Body of pancreas (tissue), 4 donors: ENCODE measurements at places on chromosomes 12 and 14. TPM values are rescaled to one million over a fixed set of nuclear protein-coding genes. Genes with fewer than 3 reads are reported as not detected.

KRT2 gene
- not detected for total RNA-seq

GLT8D2 gene
- total RNA-seq, result 6.0 TPM

SPIC gene
- total RNA-seq, result not detected

GPRC5D gene
- not detected for total RNA-seq

GRCh38 chr14:76784266-76784874 is 23.1 kb downstream of the VASH1 start:
- H3K27ac ChIP-seq, result no peak overlapping the region
- H3K4me3 ChIP-seq, result no peak overlapping the region
- H3K4me1 ChIP-seq, result peaks cover 12% of the 10 kb centered on the region
- H3K27me3 ChIP-seq, result no peaks in the 10 kb centered on the region
- no peak for DNase-seq

DNA sequence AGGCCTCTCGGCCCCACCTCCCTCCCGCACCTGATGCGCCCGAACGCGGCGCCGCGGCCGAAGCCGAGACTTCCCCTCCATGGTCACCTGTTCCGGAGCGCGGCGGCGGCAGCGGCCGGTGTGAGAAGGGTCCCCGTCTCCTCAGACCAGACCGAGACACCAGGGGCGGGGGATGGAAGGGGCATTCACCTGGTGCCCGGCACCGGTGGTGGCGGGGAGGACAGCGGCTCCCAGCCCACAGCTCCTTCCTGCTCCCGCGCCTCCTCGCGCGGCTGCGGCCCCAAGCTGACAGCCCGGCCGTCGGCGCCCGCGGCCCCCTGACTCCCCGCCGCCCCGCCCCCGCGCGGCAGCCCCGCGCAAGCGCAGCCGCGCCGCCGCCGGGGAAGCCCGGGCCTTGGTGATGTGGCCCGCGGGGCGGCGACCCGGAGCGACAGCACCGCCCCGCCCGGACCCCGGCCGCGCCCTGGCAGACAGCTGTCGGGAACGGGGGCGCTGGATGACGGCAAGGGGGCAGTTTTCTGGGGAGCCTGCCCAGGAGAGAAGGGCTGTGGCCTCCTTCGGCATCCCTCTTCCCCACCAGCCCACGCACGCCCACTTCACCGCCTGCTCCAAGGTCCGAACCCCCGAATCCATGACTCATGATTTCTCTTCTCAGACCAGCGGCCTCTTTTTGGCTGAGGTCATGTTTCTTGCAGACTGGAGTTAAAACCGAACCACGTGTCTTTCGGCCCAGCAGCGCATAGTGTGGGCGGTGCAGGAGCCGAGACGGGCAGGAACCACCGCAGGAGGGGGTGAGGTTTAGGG is at the start of gene SLC41A2:
TSS of gene SLC41A2 (minus strand) at position 290 of the 804 bp plus-strand sequence. CDS start 29,763 bp downstream, outside the sequence.
- H3K36me3 ChIP-seq, result no peaks in the 10 kb centered on the region
- DNase-seq, result peak; percentile 93
- peaks cover 41% of the 10 kb centered on the region for H3K4me1 ChIP-seq
- peak within 1 kb of the TSS; percentile 82 for H3K4me3 ChIP-seq
- H3K27me3 ChIP-seq, result no peaks in the 10 kb centered on the region

- no peaks in the 10 kb centered on the region for H3K4me1 ChIP-seq
- H3K27ac ChIP-seq, result no peak overlapping the region
- no peak for DNase-seq
- no peaks in the 10 kb centered on the region for H3K27me3 ChIP-seq
- no peaks in the 10 kb centered on the region for H3K36me3 ChIP-seq
Observed at GRCh38 chr12:106522708-106523107, 60.1 kb upstream of the RFX4 start.

DNA sequence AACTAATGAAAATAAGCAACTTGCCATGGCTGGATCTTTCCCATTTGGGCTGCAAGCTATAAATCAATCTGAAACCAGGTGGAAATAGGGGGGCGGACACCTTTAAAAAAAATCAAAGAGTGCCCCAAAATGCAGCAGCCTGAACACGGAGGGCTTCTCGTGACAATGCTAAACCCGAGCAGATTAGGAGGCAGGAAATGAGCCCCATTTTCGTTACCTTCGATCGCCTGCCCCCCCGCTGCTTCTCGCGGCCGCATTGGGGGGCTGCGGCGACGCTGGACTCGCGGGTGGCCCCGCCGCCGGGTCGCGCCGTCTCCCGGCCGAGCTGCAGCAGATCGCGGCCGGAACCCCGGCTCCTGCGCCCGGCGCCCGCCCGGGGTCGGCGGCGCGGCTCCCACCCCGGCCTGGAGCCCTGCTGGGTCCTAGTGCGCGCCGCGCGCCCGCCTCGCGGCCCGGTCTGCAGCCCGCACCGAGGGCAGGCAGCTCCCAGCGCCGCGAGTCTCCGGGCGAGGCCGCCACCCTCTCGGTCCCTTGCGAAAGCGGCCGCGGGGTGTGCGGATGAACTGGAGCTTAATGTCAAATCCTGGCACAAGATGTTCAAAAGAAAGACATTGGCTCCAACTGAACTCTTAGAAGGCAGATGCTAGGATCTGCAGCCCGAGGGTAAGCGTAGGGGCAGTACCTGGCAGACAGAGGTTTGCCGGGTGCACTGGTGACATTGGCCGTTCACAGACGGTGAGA is 201.9 kb upstream of the FOXN3 start:
- H3K4me3 ChIP-seq, result peak overlapping the region; percentile 35
- peaks cover 40% of the 10 kb centered on the region for H3K4me1 ChIP-seq
- peak overlapping the region; percentile 88 for H3K27ac ChIP-seq
- no peaks in the 10 kb centered on the region for H3K27me3 ChIP-seq

DNA sequence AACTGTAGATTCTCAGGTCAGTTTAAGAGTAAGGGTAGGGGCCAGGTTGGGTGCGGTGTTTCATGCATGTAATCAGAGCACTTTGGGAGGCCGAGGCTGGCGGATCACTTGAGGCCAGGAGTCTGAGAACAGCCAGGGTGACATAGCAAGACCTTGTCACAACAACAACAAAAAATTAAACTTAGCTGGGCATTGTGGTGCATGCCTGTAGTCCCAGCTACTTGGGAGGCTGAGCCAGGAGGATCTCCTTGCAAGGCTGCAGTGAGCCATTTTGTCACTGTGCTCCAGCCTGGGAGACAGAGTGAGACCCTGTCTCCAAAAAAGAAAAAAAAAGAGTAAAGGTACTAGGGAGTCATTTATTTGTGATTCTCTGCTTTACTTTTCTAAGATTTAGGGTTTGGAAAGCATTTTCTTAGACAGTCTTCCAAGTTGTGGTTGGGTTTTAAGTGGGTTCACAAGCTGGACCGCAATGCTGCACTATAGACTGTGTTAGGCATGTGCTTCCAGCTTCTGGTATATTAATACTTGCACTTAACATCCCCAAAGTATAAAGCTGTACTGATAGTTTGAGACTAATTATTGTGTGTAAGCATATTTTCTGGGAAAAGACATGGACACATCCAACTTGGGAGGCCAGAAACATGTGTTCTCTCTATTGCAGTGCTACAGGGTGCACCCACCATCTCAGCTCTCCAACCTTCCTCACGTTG is 49.1 kb upstream of the HECTD1 start:
- peaks cover 11% of the 10 kb centered on the region for H3K4me1 ChIP-seq
- no peaks in the 10 kb centered on the region for H3K27me3 ChIP-seq
- H3K27ac ChIP-seq, result no peak overlapping the region
- H3K4me3 ChIP-seq, result no peak overlapping the region
- no peak for DNase-seq

- no peak overlapping the region for H3K27ac ChIP-seq
- peaks cover 20% of the 10 kb centered on the region for H3K4me1 ChIP-seq
- no peaks in the 10 kb centered on the region for H3K27me3 ChIP-seq
- DNase-seq, result no peak
Observed at GRCh38 chr14:65290830-65291229, 121.7 kb upstream of the FUT8 start.

GRCh38 chr12:27652174-27652763 is 44.0 kb upstream of the REP15 start:
- peak; percentile 55 for DNase-seq
- H3K4me1 ChIP-seq, result no peaks in the 10 kb centered on the region
- no peak overlapping the region for H3K27ac ChIP-seq
- H3K36me3 ChIP-seq, result no peaks in the 10 kb centered on the region
- H3K27me3 ChIP-seq, result no peaks in the 10 kb centered on the region

DNA sequence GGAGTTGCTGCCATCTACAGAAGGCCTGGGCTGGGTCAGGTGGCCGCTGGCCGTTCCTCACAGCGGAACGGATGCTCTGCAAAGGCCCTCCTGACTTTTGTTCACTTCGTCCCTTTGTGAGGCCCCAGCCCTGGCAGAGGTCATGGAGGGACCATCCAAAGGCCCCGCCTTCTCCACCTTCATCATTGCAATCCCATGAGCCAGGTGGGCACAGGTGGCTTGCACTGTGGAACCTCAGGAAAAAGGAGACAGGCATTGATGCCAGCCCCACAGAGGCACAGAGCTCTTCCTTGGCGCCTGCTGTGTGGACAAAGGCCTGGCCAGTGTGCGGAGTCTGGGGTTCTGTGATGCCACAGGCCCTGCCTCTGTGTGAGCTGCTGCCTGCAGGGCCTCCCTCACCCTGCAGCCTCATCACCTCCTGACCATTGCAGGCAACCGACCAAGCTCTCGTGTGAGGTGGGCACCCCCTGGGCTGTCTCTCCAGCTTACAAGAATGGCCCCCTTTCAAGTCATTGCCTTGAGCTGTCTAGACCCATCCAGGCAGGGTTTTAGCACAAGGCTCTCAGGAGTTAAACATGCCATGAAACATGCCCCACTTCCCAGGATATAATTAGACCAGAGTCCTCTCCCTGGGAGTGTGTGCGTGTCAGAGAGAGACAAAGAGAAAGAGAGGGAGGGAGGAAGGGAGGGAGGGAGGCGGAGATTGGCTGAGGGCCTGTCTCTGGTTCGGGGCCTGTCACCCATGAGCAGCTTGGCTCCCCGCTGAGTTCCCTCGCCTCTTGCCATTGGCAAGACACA is 19.3 kb downstream of the NFKBIA start:
- no peaks in the 10 kb centered on the region for H3K27me3 ChIP-seq
- H3K4me3 ChIP-seq, result no peak overlapping the region
- H3K4me1 ChIP-seq, result peaks cover 17% of the 10 kb centered on the region
- peak; percentile 80 for DNase-seq
- H3K36me3 ChIP-seq, result no peaks in the 10 kb centered on the region
- H3K27ac ChIP-seq, result peak overlapping the region; percentile 67

SIX4 gene
- 4.0 TPM for total RNA-seq

- H3K27me3 ChIP-seq, result no peaks in the 10 kb centered on the region
- H3K4me1 ChIP-seq, result no peaks in the 10 kb centered on the region
- no peaks in the 10 kb centered on the region for H3K36me3 ChIP-seq
- DNase-seq, result no peak
- no peak overlapping the region for H3K27ac ChIP-seq
Observed at GRCh38 chr14:69493791-69494190, 9.3 kb downstream of the PLEKHD1 start.

GRCh38 chr14:95282354-95282985 is 37.2 kb downstream of the CLMN start:
- H3K4me3 ChIP-seq, result no peak overlapping the region
- H3K27ac ChIP-seq, result no peak overlapping the region
- no peak for DNase-seq
- peaks cover 41% of the 10 kb centered on the region for H3K4me1 ChIP-seq

DNA sequence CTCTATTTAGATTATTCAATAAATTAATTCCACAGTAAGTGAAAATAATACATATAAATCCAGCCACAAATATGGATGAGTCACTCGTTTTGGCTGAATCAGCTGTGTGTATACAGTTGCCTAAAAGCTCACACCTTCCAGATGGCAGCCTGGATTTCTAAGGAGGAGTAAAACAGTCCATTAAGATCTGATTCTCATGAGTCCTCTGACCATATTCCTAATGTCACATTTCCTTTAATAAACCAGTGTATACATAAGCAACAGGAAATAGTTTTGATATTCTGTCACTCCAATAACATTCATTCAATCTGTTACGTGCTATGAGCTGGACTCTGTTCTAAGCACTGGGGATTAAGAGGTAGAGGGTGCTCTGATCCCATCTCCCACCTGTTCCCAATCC is 21.8 kb downstream of the MDM1 start:
- no peaks in the 10 kb centered on the region for H3K27me3 ChIP-seq
- no peak overlapping the region for H3K27ac ChIP-seq
- DNase-seq, result no peak
- no peak overlapping the region for H3K4me3 ChIP-seq
- H3K36me3 ChIP-seq, result no peaks in the 10 kb centered on the region

DNA sequence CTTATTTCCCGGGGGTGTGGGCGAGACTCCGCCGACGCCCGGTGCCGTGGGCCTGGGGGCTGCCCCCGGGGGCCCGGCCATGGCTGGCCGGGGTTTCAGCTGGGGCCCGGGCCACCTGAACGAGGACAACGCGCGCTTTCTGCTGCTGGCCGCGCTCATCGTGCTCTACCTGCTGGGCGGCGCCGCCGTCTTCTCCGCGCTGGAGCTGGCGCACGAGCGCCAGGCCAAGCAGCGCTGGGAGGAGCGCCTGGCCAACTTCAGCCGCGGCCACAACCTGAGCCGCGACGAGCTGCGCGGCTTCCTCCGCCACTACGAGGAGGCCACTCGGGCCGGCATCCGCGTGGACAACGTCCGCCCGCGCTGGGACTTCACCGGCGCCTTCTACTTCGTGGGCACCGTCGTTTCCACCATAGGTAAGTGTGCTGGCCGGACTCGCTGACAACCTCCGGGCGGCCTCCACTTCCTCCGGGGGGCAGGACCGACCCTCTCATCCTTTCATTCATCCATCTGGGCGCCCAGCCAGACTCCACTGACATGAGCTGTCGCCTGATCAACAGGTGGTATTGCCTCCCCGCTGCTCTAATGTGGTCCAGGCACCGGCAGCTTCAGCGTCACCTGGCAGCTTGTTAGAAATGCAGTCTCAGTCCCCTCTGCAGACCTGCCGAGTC is 467 bp downstream of the KCNK13 start:
- H3K4me3 ChIP-seq, result no peak overlapping the region
- H3K27me3 ChIP-seq, result no peaks in the 10 kb centered on the region
- H3K27ac ChIP-seq, result no peak overlapping the region
- DNase-seq, result no peak
- H3K4me1 ChIP-seq, result peaks cover 31% of the 10 kb centered on the region
